Activated CD4-positive, alpha-beta memory T cell treated with anti-CD3 and anti-CD28 coated beads for 36 hours (primary cell): ENCODE measurements at places on chromosomes 5 and 9.

DNA sequence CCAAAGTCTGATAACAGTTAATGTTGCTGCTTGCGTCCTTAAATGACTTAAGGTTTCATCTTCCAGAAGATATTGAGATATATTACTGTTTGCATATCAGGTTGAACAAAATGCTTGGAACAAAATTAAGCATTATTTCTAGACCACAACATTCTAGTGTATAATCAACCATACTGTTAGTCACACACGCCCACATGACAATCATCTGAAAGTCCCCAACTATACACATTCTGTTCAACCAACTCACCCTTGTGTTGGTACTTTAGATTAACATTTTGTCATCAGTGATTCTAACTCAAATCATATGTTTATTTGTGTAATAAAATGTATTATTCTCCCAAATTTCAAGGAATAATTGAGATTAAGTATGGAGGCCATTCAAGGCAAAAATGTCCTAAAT is 47.3 kb downstream of the LURAP1L start:
- DNase-seq, result no peak

DNA sequence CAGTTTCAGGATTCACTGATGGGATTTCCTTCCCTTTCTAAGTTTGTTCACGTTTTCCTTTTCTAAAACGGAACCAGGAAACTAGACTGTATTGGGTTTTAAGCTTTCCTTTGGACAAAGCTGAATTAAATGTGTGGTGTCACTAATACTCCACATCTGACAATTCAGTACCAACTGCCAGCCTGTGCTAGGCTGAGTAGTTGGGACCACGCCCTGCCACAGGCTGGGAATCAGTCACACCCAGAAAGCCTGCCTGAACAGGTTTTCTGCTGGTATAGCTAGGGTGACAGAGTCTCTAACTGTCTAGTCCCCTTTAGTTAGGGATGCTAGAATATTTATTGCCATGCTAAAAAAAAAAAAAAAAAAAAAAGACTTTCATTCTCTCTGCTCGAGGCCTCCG is 15.6 kb downstream of the SPACA9 start:
- DNase-seq, result no peak

- peak; percentile 55 for DNase-seq
These were observed 154.8 kb downstream of the PAX5 start for GRCh38 chr9:36878986-36879982.

DNA sequence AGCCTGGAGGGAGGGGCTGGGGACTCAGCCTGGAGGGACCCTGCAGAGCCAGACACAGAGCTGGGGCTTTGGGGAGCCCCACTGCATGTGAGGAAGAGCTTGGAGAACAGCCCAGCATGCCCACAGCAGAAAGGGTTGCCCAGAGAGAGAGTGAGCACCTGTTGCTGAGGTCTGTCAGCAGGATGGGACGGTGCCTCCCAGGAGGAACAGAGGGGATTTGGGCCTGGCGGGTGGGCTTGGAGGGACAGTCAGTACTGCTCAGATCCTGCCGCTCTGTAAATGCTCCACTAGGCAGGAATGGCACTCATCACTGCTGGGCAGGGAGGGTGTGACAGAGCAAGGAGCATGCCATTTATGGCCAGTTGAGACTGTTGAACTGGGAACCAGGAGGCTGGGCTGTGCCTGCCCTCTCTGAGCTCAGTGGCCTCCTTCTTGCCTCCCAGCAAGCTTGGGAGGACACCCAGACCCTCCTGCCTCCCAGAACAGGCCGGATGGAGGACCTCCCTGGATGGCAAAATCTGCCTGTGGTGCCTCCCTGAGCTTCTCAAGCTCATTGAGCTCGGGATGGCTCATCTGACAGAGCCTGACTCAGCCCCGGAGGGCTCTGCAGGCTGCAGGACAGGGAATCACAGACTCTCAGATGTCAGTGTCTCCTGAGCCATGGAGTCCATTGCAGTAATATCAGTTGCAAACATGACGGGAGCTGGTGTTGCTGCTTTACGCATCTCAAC is 786 bp upstream of the HRCT1 start:
- no peak for DNase-seq

GRCh38 chr9:130759738-130760137 is 66.2 kb downstream of the EXOSC2 start:
- no peak for DNase-seq

- DNase-seq, result no peak
These were observed 153.3 kb downstream of the CARTPT start for GRCh38 chr5:71872311-71872864.

DNA sequence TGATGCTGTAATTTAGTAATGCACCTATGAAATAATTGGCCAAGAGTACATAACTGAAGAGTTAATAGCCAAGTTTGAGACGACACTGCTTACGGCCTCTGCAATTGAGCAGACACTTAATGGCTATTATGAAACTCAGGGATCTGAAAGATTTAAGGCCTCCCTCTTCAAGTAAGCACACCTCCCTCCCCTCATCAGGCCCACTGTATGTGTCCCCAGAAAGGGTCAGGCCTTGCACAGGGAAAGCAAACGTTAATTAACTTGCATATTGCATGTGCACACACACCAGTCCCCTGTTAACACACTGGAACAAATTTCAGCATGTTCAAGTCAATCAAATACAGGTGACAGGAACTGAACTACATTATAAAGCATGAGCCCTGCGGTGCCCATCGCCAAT is 163.6 kb downstream of the SPOCK1 start:
- no peak for DNase-seq

DNA sequence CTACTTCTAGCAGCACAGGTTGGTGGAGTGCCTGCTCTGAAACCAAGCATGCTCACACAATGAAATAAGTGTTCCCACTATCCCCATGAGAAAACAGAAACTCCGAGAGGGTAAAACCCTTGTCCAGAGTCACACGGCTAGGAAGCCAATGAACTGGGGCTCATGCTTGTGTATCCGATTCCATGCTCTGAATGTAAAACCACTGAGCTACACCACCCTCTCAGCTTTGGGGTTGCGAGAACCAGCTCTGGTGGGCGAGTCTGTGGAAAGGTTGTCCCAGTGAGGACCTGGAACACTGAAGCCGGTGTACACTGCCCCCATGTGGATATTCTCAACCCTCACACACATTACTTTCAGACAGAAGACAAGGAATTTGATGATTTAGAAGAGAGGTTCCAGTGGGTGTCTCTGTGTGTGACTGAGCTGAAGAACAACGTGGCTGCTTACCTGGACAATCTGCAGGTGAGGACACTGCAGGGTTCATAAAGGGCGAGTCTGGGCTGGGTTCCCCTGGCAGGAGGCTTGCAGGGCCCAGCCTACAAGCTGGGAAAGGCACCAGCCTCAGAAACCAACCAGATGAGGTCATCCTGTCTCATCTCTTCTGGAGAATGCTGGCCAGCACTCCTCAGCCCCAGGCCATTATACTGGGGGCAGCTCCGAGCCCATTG is 37.4 kb downstream of the ARHGEF37 start:
- peak; percentile 54 for DNase-seq

DNA sequence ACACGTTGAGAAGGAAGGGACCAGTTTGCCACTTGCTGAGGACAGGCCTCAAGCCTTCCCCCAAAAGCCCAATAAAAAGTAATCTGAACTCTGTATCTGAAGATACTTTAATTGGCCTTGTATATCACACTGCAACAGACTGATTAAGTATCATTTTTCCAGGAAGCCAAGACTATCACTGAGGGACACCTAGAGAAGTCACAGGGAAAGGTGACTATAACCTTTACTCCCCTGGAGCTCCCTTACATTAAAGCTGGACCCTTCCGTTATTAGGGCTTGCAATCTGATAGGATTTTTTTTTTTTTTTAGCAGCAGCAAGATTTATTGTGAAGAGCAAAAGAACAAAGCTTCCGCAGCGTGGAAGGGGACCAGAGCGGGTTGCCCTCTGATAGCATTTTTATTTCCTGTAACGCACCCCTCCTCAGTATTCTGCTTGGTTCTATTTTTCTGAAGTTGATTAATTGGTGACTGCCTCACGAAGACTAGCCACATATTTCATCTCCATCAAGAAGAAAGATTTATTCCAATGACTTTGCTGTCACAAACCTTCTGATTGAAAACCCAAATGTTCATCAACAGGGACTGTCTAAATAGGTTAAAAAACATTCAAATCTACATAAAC is 2.7 kb downstream of the CDC14B start:
- no peak for DNase-seq

GRCh38 chr9:12627096-12627495 is 66.1 kb upstream of the TYRP1 start:
- no peak for DNase-seq

- no peak for DNase-seq
These were observed 24.1 kb downstream of the WWC1 start for GRCh38 chr5:168315416-168316138.

DNA sequence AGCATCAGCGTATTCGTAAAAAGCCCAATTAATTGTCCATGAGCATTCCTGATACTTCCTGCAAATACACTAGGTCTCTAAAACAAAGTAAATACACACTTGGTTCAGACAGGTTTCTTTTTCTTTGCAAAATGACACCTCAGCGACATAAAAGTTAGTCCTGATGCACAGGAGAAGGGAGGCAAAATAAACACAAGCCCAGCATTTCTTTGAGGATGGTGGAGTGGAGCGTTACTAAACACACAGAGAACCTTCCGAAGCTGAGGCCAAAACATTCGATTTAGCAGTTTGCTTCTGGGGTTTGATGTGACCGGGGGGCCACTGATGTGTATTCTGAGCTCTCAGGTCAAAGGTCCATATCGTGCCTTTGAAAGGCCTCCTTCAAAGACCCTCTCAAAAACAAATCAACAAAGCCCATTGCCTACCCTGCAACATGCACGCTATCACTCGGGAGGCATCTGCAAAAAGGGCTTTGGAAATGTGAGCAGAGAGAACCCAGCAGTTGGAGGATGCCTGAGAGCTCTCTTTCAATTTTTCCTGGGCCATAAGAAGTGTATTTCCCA is 268.4 kb upstream of the PANK3 start:
- no peak for DNase-seq

- no peak for DNase-seq
These were observed 368 bp downstream of the SURF1 start for GRCh38 chr9:133355881-133356357.
